ENCODE measurements at places on chromosomes 16 and 17.

DNA sequence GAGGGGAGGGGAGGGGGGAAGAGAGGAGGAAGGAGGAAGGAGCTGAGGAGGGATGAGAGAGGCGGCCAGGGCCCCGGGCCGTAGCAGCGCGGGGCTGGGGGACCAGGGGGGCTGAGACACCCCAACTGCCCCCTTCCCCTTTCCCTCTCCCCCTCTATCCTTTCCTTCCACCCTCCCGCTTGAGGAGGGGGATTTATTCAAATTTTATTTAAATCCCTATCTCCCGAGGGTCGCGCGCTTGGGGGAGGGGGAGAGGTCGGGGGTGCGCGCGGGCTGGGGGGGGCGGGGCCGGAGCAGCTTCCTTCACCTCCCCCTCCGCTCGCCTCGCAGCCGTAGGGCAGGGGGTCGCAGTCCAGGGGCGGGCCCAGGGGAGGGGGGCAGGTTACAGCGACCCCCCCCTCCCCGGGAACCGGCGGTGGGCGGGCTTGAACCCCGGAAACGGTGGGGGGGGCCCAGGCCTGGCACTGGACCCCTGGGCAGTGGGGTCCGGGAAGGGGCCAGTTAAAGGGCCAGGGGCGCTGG, at the start of gene FBXL19:
TSS of gene FBXL19 (plus strand) at position 19 of the 522 bp plus-strand sequence. CDS start 2,183 bp downstream, outside the sequence.
- DNase-seq = peak; percentile 59

DNA sequence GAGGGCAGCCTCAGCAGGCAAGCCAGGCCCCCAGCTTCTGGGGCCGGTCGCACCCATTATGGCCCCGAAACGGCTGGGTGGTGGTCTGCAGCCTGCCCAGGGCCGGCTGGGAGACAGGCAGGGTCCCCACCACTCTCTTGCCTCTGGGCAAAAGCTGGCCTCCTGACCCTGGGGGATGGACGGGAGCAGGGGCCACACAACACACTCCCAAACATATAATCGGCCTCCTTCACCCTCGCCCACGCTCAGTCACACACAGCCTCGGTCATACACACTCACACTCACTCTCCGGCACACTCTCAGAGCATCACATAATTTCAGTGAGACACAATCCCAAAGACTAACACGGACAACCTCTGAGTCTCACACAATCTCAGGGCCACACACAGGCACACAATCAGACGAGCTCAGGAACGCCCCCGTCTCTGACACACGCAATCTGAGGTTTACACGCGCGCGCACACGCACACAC, 589 bp downstream of the PEMT start:
- no peak for DNase-seq

- peak; percentile 63 for DNase-seq
Measured at GRCh38 chr16:86018487-86018886, 119.5 kb downstream of the IRF8 start.

GRCh38 chr17:14701886-14702285, 401.0 kb downstream of the HS3ST3B1 start:
- no peak for DNase-seq

DNA sequence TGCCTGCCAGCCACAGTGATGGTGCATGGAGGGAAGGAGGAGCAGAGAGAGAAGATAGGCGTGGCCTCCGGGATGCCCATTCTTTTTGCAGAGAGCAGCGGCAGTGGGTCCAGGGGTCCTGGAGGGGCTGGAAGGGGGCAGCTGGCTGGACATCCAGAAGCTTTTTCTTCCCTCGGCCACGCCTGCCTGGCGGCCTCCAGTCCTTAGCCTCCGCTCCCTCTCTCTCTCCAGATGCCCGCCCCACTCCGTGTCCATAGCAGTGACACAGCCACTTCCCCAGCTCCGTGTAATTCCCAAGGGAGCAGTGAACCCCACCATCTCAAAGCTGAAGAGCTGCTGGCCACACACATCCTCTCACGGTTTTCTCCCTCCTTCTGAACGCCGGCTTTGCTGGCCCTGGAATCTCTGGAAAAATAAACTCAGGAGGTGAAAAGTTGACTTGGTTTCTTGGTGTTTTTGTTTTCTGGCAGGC, 26.3 kb upstream of the CDC42EP4 start:
- no peak for DNase-seq

All from left kidney (tissue), 8 donors.